ENCODE measurements at places on chromosomes 12 and 14.

DNA sequence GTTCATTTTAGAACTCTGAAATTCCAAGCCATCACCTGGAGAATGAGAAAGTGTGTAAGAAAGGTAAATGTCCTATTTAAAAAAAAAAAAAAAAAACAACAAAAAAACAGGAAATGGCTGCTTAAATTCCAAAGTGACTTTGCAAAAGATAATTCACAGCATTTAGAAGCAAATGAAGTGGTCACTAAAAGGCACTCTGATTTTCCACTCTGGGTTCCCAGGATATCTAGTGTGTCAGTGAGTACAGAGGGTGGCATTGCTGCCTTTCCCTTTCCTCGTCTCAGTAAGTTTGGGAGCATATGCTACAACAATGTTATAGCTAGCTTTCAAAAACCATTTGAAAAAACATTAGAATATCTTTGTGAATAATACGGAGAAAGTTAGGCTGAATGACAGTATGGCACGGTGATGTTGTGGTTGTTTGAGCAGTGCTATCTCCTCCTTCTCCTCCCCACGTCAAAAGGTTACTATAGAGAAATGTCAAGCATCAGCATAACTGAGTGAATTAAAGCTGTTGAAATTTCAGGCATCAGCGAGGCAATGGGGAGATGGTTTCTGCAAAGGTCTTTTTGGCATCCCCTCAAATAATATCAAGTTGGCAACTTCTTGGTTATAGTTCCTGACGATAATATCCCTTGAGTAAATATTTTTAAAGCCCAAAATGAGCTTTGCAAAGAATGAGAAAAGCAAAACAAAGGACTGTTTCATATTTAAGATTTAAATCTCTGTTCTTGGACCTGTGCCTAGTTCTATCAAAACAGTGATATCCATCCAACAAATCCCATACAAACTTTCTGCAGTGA is 164.5 kb upstream of the E2F7 start:
- no peak for DNase-seq

DNA sequence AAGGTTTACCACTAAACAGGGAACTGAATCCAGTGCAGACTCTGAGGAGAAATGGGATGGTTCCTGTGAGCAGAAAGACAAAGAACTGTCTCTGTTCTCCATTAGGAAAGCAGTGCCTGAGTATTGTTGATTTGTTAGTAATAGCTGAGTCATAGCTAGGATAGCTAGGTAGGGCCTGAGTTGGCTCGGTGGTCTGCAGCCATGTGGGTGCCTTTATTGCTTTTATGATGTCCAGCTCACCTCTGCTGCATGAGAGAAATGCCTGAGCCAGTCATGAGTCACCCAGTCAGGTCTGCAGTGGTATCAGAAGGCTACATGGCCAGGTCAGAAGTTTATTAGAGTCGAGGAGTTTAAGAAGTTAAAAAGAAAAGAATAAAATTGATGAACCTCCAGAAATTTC is 24.2 kb downstream of the TRHDE start:
- DNase-seq: no peak

- DNase-seq: no peak
These were observed 147.8 kb upstream of the PLEKHA5 start for GRCh38 chr12:18981732-18982131.

DNA sequence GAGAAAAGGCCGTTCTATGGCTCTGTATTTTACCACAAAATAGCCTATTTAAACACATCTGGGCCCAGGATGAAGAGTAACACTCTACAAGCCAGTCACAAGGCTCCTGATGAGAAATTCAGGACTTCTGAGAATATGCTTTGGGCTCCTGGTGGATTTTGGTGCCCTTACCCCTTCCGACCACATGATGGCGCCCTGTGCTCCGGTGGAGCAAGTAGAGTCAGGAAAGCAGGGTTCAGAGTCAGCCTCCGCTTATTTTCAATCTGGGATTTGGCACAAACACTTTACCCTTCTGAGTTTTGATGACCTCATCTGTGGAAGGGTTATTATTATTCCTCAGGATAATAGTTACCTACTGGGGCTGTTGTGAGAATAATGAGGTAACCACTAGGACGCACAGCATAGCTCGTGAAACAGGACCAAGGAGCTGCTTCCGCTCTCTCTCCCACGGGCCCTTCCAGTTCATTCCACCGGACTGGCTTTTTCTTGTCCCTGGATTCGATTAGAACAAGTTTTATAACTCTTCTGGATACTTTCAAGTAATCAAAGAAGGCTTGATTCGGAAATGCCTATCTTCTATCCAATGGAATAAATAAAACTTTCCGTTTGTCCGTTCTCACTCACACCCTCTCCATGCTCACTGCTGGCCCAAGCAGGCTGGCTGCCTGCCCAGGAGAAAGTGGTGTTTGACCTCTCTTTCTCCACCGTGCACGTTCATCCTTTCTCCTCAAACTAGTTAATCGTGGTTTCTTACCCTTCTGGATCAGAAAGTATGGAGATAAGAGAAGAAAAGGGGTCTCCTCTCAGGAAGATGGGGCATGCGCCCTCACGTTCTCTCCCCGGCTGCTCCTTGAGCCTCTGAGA is 104.6 kb downstream of the GALC start:
- no peak for DNase-seq

DNA sequence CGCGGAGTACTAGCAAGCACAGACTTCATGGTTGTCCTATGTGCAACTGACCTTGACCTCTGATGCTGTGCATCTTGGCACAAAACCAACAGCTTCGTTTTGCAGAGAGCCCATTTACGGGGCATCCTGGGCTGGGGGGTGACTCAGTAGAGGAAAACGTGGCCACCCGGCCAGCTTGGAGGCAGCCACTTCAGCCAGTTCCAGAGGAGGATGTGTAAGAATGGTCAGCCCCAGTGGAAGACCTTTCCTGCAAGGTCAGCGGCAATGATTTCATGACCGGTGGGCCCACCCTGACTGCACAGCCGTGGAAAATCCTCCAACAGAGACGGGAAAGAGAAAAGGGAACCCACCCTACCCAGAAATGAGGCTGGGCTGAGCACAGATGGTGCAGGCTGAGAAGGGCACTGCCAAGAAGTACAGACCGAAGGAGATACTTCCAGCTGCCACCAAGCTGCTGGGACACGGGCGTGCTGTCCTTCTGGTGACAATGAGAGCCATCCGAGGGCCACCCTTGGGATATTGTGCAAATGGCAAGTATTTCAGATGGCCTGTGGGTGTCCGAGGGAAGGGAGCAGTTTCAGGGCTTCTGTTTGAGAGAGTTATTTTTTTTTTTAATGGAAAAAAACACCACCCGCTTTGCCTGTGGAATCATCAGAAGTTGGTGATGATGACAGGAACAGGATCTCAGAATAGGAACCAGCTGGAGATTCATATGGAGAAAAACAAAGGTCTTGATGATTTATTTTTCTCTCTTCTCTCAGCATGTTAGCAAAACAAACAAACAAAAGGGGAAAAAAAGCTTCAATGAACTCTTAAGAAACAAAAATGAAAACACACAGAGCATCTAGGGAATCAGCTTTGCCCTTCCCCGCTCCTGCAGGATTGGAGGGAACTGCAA is 120.2 kb upstream of the RFLNA start:
- peak; percentile 19 for DNase-seq

DNA sequence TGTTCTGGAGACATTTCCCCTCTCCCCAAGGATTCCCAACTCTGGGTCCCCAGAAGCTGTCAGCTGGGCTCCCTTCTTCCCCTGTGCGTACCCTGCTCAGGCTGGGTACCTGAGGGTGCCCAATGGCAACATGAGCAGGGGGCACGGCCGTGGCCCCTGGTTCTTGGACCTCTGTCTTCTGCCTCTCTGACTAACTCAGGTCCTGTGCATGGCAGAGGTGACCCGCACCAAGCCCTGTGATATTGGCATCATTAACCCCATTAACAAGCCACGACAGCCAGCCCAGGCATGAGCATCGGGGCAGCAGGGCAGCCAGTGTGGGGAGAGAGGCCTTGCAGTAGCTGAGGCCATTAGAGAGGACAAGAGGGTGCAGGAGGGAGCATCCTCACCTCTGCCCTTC is 28.4 kb downstream of the RTL1 start:
- no peak for DNase-seq

DNA sequence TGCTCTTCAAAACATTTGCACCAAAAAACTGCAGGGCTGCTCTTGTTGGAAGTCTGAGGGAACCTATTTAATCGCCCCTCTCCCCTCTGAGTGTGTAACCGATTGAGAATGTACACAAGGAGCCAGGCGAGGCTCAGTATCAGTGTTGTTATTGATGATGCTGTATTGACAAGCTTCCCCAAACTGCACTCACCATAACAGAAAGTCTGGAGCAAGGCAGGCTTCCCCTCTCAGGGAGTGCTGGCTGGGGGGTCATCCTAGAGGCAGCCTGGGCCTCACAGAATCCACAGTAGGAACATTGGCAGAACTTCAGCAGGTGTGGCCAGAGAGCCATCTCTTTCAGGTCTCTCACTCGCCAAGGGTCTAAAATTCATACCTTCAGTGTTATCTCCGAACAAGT is 58.1 kb upstream of the TUNAR start:
- no peak for DNase-seq

DNA sequence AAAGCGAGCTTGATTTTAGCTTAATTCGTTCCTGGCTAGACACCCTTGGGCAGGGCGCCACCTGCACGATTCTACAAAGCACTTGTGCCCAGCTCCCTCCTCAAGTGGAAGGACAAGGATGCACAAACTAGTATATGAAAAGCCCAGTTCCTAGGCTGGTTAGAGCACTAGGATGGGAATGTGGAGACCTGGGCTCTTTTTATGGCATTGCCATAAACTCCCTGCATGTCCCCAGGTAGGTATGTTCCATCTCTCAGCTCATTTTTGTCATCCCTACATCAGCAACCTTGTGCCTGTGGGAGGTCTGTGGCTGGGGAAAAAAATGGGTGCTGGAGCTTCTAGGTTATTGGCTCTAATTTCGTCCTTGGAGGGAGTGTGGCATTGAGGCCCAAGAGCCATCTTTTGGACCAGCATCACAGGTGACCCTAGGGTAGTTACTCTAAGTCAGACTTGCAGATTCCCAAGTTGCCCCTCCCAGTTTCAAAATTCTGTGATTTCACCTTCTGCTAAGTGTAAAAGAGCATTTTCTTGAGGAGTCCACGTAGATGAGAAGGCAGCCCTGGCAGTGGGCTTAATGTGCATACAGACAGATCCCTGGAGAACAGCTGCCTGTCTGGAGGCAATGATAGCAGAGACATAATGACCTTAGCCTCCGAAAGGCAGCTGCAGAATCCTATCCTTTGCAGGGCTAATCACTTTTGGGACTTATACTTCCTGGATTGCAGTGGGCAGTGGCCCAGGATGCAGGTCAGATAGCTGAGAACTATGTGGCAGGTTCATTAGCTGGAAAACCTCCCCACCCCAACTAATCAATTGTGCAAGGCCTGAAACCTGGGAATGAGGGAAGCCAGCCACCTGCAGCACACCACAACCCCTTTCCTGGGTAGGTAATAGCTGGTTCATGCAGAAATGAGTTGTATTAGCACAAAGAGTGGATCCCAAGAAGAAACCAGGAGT is 47.6 kb upstream of the BDKRB2 start:
- no peak for DNase-seq

GRCh38 chr14:56194042-56194441 is 75.8 kb downstream of the PELI2 start:
- DNase-seq: no peak

GRCh38 chr12:120514002-120514401 is 15.0 kb downstream of the COQ5 start:
- no peak for DNase-seq

GRCh38 chr14:56273155-56273554 is 154.9 kb downstream of the PELI2 start:
- no peak for DNase-seq

DNA sequence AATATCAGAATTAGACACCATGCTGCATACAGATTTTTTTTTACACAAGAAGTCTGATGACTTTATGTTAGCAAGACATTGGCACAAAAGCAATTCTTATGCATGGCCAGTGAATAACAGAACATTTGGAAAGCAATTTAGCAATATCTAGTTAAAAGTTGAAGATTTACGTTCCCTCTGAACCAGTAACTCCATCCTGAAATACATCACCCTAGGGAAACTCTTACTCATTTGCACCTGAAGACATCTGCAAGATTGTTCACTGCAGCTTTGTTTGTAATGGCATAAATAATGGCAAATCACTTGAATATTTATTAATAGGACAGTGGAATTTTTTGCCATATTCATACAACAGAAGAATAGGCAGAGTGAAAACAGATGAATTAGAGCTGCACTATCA is 670.0 kb upstream of the NOVA1 start:
- no peak for DNase-seq

- no peak for DNase-seq
These were observed 1218.1 kb downstream of the GALC start for GRCh38 chr14:86774916-86775315.

GRCh38 chr12:52976574-52977071 is 27.7 kb downstream of the KRT18 start:
- DNase-seq: no peak

DNA sequence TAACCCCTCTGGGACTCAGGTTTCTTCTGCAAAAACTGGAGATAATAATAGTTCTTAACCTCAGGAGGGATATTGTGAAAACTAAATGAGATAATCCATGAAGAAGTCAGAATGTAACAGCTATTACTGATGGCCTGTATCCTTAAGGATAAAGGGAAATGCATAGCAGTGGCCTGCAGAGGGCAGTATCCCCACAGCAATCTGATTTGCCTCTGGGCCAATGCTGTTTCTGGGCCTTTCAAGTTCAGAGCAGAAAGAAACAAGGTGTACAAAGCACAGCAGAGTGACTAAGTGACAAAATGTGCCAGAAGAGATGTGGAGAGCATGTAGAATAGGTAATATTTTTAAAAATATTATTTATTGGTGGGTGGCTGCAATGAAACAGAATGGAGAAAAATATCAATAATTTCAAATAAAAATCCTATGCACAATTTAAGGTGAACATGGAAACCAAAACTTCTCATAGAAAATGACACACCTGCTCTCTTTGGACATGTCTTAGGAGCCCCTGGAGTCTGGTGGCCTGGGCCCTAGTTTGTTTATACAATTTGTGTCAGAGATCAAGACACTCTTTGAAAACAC is 90.3 kb downstream of the C12orf75 start:
- DNase-seq: peak; percentile 78

DNA sequence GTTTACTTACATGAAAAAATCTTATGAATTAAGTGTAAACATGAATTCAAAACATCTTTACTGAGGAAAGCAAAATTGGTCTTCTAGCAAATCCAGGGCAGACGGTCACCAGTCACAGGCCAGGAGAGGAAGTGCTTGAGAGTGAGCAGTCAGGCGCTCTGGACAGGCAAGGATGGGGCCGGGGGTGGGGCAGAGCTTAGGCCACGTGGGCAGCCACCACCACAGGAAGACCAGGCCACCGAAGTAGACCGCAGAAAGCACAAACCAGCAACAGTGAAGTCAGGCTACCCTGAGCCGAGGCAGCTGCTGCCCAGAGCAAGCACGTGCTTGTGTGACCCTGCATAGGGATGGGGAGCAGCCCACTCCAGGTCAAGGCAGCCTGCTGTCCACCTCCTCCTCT is 33.5 kb downstream of the SLC6A12 start:
- peak; percentile 56 for DNase-seq

DNA sequence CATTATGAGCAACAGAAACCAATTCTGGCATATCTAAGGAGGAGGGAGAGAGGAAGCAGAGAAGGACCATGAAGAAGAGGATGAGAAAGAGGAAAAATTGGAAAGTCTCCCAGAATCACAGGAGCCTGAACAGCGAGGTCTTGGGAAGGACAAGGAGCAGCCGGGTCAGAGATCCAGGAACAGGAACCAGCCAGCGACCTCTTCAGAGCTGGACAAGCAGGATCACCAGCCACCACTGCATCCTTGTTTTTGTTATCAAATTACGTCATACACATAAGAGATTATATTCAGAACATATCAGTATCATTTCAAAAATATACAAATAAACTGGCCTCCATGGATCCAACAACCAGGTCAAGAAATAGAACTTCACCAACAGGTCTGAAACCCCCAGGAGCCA is 22.1 kb upstream of the BDKRB2 start:
- no peak for DNase-seq

Data from cerebellum (tissue), 4 donors.